Stimulated activated CD8-positive, alpha-beta memory T cell treated with anti-CD3 and anti-CD28 coated beads, Interleukin-4, amount 100 ng/mL, for 4 hours (primary cell): ENCODE measurements at places on chromosomes 1 and 21.

DNA sequence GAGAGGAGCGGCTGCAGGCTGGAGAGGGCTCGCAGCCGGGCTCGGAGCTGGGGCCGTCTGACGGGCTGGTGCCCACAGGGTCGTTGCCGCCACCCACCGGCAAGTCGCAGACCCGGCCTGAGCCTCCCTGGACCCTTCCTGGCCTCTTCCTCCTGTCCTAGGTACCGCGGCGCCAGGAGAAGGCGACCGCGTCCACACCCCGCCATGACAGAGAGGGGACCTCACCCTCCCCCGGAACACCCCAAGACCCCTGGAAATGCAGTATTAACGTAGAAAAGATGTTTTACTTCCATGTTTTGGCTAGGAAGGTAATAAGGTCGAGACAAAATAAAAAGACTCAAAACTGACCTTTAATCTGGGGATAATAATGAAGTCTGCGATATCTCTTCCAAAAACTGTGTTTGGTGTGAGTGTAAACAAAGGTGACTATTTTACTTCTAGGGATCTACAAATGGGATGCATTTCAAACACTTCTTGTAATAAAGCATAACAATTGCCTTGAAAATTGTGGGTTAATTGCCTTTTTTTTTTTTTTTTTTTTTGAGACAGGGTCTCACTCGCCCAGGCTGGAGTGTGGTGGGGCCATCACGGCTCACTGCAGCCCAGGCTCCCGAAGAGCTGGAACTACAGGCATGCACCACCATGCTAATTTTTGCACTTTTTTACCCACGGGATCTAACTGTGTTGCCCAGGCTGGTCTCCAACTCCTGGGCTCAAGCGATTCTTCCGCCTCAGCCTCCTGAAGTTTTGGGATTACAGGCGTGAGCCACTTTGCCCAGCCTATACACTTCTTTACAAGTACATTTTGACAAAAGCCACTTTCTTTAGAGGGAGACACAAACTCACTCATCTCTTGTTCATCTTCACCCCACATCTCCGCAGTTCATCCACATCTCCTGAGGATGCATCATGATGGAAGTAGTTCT, 838 bp upstream of the RSRP1 start:
- DNase-seq = no peak

- no peak for DNase-seq
Measured at GRCh38 chr1:231201375-231201978, 39.5 kb upstream of the GNPAT start.

DNA sequence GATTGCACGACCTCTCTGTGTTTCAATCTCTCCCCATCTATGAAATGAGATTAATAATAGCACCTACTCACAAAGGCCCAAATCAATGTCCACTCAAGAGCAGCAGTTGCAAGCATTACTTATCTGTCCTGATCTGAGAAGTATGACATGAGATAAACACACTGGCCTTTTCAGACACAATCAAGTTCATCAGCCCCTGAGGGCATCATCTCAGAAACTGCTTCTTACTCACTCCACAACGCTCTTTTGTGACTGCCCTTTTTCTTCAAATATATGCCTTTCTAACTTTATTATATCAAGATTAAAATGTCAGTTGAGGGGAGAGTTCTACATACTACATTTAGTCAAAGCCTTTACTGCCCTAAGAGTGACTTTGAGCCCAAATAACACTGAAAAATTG, 371.9 kb upstream of the SPAG17 start:
- no peak for DNase-seq

DNA sequence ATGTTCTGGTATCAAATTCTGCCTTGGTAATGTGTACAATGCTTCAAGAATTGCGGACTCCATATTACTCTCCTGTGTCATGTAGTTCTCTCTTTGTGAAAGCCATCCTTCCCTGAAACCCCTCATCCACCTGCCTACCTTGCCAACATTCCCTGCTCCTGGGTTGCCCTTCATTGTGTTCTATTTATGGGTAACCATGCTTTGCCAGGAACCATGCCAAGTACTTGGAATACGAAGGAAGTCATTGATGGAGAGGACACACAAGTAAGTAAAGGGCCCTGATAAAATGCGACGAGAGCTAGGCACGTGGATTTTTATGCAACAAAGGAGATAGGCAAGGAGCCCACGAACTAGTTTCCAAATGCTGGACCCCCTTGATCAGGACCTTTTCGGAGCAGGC, 300.8 kb downstream of the DISC1 start:
- DNase-seq = no peak

DNA sequence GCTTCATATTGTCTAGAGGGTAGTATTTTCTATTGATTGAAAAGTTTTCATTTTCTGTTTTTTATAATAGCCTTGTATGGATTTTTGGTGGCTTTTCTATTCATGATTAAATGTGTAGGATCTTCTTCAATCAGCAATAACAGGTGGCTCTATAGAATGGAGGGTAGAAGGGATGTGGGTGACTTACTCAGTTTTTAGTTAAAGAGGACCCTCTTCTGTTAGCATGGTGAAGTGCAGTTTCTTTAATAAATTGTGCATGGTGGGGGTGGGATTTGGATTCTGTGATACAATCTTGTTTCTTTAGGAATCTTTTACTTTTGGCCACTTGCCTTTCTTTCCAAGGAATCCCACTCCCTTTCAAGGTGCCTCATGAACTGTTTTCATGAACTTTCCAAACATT, 64.7 kb downstream of the SLC35A3 start:
- no peak for DNase-seq
